Kasumi-1 (cell line): ENCODE measurements at places on chromosomes 13 and 19.

- DNase-seq: peak; percentile 87
Observed at GRCh38 chr13:46389457-46390451, 2.7 kb upstream of the RUBCNL start.

DNA sequence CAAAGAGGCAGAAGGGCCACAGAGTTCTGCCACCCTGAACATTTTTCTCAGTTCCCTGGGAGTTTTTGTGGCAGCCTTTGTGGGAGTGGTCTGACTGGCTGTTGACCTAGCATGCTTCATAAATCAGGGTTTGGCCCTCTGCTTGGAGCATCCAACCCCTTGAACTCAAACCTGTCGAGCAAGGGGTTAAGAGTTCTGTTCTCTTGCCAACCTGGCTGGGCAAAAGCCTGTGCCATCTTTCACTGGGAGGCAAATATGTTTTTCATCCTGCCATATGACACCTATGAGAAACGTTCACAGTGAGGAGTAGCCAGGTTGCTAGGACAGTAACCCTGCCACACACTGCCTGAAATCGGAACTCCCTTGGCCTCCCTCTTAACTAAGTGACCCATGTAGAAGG, 7.7 kb upstream of the TEX26 start:
- DNase-seq: no peak

DNA sequence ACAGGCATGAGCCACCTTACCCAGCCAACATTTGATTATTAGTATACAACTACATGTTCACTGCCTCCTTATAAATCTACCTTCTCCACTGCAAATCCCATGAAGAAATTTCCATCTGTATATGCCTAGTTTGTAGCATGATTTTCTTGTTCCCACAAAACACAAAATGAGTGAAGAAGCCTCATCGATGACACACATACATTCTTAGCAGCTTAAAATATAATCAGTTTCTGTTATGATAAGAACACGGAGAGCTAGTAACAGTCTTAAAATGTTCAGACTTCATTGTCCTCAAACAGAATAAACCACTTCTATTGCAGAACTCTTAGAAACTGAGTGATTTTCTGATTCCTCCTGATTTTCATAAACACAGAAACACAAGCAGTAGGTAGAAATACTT, 740.5 kb downstream of the PCDH9 start:
- DNase-seq: no peak

DNA sequence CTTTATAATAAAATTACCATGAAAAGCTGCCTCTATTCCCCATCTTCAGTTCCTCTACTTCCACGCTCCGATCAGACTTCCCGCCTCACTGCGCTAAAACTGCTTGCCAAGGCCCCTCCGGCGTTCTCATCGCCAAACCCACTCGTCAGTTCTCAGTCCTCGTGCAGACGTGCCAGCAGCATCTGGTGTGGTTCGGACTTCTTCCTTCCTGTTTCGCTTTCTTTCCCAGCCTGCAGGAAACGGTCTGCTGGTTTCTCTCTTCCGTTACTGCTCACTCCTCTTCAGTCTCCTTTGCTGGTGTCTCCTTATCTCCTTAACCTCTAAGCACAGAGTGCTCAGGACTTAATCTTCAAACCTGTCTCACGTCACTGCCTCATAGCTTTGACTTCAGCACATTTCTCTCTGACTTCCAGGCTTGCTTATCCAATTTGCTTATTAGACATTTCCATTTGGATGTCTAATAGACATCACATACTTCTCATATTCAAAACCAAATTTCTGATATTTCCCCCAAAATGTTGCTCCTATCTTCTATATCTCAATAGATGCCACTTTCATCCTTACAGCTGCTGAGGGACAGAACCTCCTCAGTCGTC, 40.3 kb downstream of the RCBTB2 start:
- DNase-seq: peak; percentile 100

DNA sequence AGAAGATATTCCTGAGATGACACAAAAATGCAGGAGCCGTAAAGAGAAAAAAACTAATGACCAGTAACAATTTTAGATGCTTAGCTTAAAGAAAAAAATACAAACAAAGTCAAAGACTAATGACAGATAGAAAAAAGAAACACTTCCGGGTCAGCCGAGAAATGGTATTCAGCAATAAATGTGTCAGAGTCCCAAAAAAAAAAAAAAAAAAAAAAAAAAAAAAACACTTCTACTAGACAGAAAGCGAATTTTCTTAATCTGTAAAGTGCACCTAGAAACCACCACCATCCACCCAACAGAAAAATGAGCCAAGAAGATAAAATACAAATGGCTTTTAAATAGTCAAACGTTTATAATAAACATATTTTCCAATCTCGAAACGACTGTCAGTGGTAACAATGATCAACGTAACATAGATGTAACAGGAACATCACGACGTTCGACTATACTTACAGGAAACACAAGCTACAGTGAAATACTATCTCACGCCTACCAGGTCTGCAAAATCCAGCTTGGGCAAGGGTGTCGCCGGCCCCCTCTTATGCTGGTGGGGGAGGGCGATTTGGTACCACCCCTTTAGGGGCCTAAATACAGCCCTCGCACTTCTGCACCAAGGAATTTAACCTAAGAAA, 10.6 kb downstream of the ABHD17A start:
- DNase-seq: peak; percentile 55

- DNase-seq: no peak
Observed at GRCh38 chr13:75512253-75512652, 25.4 kb downstream of the COMMD6 start.

DNA sequence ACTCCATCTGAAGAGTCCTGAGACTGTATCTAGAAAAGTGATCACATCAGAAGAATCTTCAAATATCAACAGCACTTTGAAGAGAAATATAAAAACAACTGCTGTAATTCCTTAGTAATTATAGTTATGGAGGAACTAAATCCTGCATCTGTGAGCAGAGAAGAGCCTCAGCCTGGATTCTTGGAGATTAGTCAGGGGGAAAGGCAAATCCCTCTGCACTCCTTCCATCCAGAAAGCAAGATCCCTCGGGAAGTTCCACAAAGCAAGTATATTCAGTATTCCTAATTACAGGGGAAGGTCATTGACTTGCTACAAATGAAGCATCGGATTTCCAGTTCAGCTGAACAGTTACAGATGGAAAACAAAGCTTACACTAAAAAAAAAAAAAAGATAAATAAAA, 256.6 kb upstream of the IPO5 start:
- DNase-seq: no peak

DNA sequence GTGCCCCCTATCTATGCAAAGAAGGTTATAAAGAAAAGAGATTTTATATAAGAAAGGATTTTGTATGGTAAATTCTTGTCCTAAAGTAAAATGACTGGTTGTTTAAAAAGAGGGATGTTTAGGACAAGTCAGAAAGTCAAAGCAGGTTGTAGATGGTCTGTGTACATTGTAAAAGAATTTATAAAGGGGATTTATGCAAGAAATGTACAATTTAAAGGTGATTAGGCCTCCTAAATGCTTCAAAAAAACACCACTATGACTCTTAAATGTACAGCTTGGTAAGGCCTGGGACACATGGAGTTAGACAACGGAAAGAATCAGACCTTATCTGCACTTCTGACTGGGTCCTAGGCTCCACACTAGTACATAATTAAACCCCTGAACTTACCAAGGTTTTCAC, 19.3 kb upstream of the C13orf42 start:
- no peak for DNase-seq

DNA sequence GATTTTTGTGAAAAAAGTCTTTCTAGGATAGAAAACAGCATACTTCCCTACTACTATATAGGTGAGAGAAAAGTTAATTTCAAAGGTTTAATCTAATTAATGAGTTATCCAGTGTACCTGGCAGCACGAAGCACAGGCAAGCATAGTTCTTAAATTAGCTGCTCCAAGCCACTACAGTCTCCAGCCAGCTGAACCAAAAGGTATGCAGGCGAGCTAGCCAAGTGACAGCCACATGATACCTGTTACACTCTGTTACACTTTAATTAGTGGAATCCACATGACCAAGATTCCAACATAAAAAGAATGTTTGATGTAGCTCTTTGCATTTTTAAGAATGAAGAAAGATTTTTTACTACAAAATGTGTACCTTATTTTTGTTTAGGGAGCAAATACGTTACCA, 15.5 kb downstream of the SLC25A30 start:
- no peak for DNase-seq

GRCh38 chr19:10430505-10431253, 10.3 kb downstream of the PDE4A start:
- no peak for DNase-seq

DNA sequence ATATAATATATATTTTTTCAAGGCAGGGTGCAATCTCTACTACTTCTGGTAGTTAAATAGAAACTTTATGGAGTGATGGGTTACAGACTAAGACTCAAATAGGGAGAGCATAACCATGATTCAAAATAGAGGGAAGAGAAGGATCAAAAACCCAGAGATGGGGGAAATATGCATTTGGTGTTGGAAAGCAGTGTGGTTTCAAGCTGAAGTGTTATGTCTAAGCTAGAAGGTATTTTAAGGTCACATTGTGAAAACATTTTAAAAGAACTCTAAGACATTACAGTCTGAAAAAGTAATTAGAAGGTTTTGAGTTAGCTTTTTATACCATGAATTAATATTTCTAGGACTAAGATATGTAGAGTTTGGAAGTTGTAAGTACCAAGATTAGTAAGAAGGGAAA, 2741.4 kb downstream of the PCDH9 start:
- DNase-seq: no peak

DNA sequence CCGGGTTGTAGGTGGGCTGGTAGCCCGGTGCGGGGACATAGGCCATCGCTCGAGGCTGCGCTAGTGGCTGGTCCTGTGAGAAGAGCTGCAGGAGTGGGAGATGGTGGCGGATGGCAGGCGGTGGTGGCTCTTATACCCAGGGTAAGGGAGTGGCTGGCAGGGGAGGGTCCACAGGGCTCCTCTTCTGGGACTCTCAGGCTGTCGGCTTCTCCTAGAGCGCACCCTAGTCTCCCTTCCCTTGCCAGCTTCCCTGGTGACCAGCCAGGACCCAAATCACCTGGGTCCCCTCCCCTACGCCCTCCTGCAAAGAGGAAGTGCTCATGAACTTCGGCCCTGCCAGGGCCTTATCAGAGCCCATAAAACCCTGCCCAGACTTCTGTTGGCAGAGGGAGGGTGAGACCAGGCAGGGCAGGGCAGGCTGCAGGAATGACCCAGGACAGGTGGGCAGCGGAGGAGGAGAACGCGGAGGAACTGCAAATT, at the start of gene LGALS4:
Gene LGALS4, minus strand, starts transcription at position 105 of the 480 bp plus-strand sequence. Its CDS starts 59 bp downstream, at position 46.
- no peak for DNase-seq

- no peak for DNase-seq
Observed at GRCh38 chr13:25248071-25248470, 39.2 kb downstream of the MTMR6 start.

- no peak for DNase-seq
Observed at GRCh38 chr13:102965802-102966201, 100.4 kb downstream of the SLC10A2 start.

GRCh38 chr19:41848666-41849065, 3.8 kb downstream of the DMRTC2 start:
- no peak for DNase-seq

DNA sequence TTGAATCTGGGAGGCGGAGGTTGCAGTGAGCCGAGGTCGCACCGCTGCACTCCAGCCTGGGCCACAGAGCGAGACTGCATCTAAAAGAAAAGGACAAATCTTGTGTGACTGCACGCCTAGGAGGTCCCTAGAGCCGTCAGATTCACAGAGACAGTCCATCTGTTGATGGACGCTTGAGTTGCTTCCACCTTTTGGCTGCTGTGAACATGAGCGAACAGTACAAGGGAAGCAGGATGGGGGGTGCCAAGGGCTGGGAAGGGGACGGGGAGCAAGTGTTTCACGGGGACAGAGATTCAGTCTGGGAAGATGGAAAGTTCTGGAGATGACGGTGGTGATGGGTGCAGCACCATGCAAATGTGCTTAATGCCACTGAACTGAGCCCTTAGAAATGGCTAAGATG, 78.7 kb downstream of the GNG7 start:
- DNase-seq: no peak

GRCh38 chr13:76164290-76164689, 528.2 kb downstream of the LMO7 start:
- DNase-seq: no peak

DNA sequence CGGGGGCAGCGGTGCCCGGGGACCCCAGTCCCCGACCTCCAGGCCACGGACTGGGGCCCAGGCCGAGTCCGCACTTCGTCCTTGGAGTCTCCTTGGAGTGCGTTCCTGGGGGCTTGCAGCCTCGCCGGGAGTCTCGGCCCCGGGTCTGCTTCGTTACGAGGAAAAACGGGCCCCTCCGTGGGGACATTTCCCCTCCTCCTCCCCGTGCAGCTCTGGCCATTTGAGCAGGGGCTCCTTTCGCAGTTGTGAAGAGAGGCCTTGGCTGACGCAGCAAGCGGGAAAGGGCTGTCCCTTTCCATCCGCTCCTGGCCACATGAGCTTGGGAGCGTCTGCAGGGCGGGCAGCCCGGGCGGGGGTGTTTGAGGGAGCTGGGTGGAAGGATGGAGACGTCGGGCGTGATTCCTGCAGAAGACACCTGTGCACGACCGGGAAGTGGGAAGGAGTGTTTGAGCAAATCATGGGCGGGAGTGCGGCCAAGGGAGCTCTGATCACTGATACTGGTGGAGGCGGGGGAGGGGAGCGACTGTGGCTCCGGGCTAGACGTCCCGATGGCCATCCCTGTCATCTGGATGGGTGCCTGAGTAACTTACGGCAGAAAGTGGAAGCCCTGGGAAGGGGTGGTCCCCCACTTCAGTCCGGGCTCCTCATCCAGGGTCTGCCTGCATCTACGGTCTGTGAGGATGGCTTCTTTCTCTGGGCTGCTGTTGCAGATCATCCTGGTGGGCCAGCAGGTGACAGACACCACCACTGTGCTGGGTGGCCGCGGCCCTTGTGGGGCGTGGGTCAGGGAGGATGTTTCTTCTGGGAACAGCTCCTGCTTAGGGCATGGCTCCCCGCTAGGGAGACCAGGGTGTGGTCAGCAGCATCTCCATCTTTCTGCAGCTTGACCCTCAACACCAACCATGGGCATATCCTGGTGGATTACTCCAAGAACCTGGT, 736 bp downstream of the GPI start:
- DNase-seq: no peak
